ENCODE measurements at places on chromosomes 2 and 18. TPM values are rescaled to one million over a fixed set of nuclear protein-coding genes. Genes with fewer than 3 reads are reported as not detected.

ASXL3 gene
- not detected for total RNA-seq

DNA sequence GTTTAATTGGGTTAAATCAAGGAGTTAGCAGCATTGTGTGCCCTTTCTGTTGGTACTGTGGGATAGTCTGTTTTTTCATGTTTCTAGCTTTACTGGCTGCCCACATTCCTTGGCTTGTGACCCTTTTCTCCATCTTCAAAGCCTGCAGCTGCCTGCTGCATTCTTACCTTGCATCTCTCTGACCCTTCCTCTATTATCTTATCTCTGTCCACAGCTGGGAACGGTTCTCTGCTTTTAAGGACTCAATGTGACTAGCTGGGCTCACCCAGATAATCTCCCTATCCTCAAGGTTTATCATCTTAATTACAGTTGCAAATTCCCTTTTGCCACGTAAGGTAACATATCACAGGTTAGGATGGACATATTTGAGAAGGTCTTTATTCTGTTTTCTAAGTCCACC is 199.7 kb downstream of the KCNS3 start:
- no peaks in the 10 kb centered on the region for H3K27me3 ChIP-seq
- DNase-seq: no peak
- H3K27ac ChIP-seq: no peak overlapping the region
- no peaks in the 10 kb centered on the region for H3K36me3 ChIP-seq
- no peaks in the 10 kb centered on the region for H3K4me1 ChIP-seq

GRCh38 chr18:21242780-21243401 is 859 bp downstream of the GREB1L start:
- peaks cover 52% of the 10 kb centered on the region for H3K27me3 ChIP-seq
- no peaks in the 10 kb centered on the region for H3K36me3 ChIP-seq

USP14 gene
- 38.9 TPM for total RNA-seq

GRCh38 chr18:824179-824578 is 12.1 kb upstream of the YES1 start:
- no peak overlapping the region for H3K27ac ChIP-seq
- H3K4me1 ChIP-seq: no peaks in the 10 kb centered on the region
- no peaks in the 10 kb centered on the region for H3K36me3 ChIP-seq
- no peaks in the 10 kb centered on the region for H3K27me3 ChIP-seq
- H3K4me3 ChIP-seq: no peak overlapping the region
- no peak for DNase-seq

NT5C1B gene
- not detected for total RNA-seq

DNA sequence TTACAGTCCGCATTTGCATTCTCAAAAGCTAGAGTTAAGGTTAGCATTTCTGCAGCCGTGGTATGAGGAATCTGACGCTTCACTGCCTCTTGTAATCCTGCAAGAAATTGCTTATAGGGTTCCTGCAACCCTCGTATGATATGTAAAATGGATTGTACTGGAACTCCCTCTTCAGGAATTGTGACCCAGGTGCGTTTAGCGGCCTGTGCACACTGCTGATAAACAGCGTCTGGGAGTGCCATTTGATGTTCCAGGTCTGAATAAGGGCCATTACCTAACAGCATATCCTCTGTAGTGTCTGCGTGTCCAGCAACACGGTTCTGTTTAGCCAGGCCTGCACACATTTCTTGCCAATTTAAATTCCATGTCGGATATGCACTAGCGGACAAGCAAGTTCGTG is 42.5 kb downstream of the CXCR4 start:
- no peaks in the 10 kb centered on the region for H3K27me3 ChIP-seq
- H3K4me3 ChIP-seq: no peak overlapping the region
- no peaks in the 10 kb centered on the region for H3K36me3 ChIP-seq
- H3K4me1 ChIP-seq: no peaks in the 10 kb centered on the region

DNA sequence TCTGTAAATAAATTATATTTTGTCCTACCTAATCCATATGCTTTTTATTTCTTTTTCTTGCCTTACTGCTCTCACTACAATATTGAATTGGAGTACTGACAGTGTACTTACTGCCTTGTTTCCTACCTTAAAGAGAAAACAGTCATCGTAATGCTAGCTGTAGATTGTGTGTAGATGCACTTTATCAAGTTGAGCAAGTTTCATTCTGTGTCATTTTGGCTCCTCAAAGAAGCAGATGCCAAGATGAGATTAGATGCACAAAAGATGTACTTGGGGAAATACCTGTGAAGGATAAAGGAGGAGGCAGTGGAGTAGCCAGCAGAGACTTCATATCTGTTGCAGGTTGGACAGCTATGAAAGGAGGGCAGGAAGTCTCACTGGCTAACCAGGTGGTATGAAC is 145.5 kb downstream of the FTCDNL1 start:
- no peaks in the 10 kb centered on the region for H3K27me3 ChIP-seq
- H3K27ac ChIP-seq: no peak overlapping the region
- H3K36me3 ChIP-seq: no peaks in the 10 kb centered on the region
- DNase-seq: no peak

DNA sequence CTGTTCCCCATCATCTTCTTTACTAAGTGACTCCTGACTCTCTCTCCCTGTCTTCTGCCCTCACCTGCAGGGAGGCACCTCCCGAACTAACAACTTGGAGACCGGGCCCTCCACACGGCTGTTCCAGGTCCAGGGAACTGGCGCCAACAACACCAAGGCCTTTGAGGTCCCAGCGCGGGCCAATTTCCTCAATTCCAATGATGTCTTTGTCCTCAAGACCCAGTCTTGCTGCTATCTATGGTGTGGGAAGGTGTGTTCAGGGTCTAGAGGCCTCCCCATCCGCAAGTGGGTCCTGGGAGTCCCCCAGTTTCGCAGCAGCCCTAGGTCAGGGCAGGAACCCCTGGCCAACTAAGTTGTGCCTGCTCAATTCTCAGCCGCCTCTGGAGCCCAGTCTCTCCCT is 15.5 kb downstream of the VIL1 start:
- H3K4me1 ChIP-seq: no peaks in the 10 kb centered on the region
- no peaks in the 10 kb centered on the region for H3K36me3 ChIP-seq
- H3K27me3 ChIP-seq: no peaks in the 10 kb centered on the region

GRCh38 chr18:335733-336132 is 67.9 kb upstream of the THOC1 start:
- H3K27ac ChIP-seq: no peak overlapping the region
- no peak overlapping the region for H3K4me3 ChIP-seq
- DNase-seq: no peak
- no peaks in the 10 kb centered on the region for H3K27me3 ChIP-seq
- peaks cover 42% of the 10 kb centered on the region for H3K36me3 ChIP-seq

FAM161A gene
- total RNA-seq: 1.3 TPM

CCDC74B gene
- total RNA-seq: 7.2 TPM
